ENCODE measurements at places on chromosomes 7 and 10. TPM values are rescaled to one million over a fixed set of nuclear protein-coding genes. Genes with fewer than 3 reads are reported as not detected.

SAMD9 gene
- polyA plus RNA-seq = 6.8 TPM

ERVW-1 gene
- not detected for polyA plus RNA-seq

CUBN gene
- 0.39 TPM for polyA plus RNA-seq

CPXM2 gene
- 14.4 TPM for polyA plus RNA-seq

DNA sequence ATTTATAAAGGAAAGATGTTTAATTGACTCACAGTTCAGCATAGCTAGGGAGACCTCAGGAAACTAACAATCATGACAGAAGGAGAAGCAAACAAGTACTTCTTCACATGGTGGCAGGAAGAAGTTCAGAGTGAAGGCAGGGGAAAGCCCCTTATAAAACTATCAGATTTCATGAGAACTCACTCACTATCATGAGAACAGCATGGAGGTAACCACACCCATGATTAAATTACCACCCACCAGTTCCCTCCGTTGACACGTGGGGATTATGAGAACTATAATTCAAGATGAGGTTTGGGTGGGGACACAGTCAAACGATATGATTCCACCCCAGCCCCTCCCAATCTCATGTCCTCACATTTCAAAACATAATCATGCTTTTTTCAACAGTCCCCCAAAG is 124.2 kb upstream of the PCGF5 start:
- no peak for DNase-seq

- DNase-seq = no peak
Observed at GRCh38 chr7:25617214-25617613, 388.9 kb upstream of the NPVF start.

DNA sequence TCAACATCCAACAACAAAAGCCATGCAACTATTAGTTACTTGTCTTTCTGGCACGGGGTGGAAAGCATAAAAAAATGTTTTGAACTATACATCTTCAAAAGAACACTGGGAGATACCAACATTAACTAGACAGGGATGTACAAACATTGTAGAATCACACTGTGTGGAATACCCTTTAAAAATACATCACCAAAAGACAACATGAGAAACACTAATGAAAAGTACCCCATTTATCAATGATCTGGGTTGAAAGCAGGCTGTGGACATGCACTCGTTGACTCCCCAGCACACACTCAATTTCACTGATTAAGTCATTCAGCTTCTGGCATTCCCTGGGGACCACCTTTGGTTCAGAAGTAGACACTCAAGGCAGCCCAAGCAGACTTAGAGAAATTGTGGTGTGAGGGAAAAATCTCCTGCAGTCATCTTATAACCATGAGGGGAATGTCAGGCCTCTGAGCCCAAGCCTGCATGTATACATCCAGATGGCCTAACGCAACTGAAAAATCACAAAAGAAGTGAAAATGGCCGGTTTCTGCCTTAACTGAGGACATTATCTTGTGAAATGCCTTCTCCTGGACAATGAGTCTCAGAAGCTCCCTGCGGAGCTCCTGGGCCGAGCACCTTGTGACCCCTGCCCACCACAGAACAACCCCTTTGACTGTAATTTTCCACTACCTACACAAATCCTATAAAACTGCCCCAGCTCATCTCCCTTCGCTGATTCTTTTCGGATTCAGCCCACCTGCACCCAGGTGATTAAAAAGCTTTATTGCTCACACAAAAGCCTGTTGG is 53.0 kb downstream of the CACUL1 start:
- no peak for DNase-seq

Data from BJ (cell line).